ENCODE measurements at places on chromosomes 4 and X. TPM values are rescaled to one million over a fixed set of nuclear protein-coding genes. Genes with fewer than 3 reads are reported as not detected.

DNA sequence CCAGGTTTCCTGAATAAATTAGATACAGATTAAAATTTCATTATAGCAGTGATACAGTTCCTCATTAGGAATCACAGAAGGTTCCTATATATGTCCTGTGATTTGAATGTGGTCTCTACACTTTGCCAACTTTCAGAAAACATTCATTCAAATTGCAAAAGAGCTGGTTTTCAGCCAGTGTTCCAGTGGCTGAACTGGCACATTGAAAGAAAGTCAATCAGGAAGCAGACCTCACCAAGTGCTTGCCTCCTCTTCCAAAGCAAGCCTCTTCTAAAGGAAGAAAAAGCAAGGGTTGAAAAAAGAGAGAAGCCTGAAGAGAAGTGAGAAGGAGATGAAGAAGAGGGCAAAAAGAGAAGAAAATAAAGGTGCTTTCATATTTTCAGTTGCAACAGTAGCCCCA, 12.7 kb downstream of the KLHL34 start:
- H3K27me3 ChIP-seq: no peaks in the 10 kb centered on the region
- H3K27ac ChIP-seq: no peak overlapping the region
- H3K4me1 ChIP-seq: no peaks in the 10 kb centered on the region
- no peak overlapping the region for H3K4me3 ChIP-seq

Gene PNMA6F
- total RNA-seq: not detected

DNA sequence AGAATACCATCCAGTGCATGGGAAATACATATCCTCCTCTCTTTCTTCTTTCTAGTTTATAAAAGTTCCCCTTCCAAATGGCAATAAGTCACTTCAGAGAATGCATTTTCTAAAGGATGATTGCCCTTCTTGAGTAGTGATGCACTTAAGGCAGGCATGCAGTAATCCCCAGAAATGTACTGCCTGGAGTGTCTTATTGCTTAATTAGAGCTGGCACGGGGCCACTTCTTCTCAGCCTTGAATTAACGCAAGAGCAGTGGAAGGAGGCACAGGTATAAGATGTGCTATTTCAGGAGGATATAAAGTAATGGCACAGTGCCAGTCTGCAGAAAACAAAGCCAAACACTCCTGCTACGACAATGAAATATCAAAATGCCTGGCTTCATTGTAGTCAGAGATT, 371.4 kb upstream of the FAM241A start:
- no peaks in the 10 kb centered on the region for H3K36me3 ChIP-seq
- H3K27ac ChIP-seq: no peak overlapping the region
- no peaks in the 10 kb centered on the region for H3K4me1 ChIP-seq

Gene SLC10A7
- 22.3 TPM for total RNA-seq

Data from T-helper 17 cell (primary cell).